ENCODE measurements at places on chromosomes 11 and 22.

DNA sequence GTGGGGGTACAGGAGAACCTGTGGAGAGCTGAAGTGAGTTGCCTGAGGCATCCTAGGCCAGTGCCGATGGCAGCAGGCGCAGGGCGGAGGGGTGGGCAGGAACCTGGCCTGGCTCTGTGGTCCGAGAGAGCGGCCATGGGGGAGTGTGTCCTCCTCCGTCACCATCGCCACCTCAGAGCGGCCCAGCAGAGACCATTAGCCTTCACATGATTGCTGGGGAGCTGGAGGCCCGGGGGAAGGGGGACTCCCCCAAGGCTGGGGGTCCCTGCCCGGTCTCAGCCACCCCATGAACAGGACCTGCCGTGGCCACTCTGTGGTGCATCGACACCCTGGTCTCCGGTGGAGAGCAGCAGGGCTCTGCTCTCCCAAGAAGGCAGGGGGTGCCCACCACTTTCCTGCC is 4.1 kb downstream of the OMP start:
- DNase-seq, result no peak

GRCh38 chr22:47382164-47382890 is 619.9 kb downstream of the TBC1D22A start:
- no peak for DNase-seq

GRCh38 chr22:26614322-26614721 is 3.5 kb downstream of the CRYBB1 start:
- DNase-seq, result no peak

GRCh38 chr11:43979571-43980219 is 37.3 kb downstream of the C11orf96 start:
- DNase-seq, result no peak

DNA sequence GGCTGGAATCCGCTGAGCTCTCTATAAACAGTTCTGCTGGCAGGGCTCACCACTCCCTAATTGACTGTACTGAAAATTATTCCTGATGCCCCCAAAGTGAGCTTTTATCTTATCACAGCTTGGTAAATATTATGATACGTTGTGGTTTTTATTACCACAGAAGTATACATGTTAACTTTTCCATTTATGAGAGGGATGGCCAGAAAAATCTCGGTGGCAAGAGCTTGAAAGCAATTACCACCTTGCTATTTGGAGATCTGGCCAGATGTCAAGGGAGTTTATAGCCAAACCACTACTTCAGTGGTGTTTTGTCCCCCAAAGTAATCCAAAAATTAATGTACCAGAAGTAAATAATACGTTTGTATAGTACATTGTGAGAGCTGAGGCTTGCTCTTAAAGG is 75.4 kb upstream of the RCN1 start:
- no peak for DNase-seq

DNA sequence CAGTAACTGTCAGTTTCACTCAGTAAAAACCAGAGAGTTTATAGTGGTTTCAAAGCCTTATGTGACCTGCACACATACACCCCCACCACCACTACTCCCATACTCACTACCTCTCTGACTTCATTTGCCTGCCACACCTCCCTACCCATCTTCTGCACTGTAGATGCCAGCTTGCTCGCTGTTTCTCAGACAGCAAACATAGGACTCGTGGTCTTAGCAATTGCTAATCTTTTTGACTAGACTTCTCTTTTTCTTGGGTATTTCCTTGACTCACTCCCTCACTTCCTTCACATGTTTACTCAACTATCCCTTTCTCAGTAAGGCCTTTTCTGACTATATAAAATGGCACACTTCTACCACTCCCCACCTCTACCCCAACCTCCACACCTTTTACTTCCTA is 27.8 kb downstream of the CEP295 start:
- DNase-seq, result no peak

GRCh38 chr11:94151903-94152677 is 23.4 kb downstream of the PANX1 start:
- DNase-seq, result peak; percentile 83

GRCh38 chr22:44120314-44120704 is 60.4 kb upstream of the PARVG start:
- no peak for DNase-seq

GRCh38 chr11:93216511-93217101 is 18.8 kb upstream of the SLC36A4 start:
- DNase-seq, result no peak

DNA sequence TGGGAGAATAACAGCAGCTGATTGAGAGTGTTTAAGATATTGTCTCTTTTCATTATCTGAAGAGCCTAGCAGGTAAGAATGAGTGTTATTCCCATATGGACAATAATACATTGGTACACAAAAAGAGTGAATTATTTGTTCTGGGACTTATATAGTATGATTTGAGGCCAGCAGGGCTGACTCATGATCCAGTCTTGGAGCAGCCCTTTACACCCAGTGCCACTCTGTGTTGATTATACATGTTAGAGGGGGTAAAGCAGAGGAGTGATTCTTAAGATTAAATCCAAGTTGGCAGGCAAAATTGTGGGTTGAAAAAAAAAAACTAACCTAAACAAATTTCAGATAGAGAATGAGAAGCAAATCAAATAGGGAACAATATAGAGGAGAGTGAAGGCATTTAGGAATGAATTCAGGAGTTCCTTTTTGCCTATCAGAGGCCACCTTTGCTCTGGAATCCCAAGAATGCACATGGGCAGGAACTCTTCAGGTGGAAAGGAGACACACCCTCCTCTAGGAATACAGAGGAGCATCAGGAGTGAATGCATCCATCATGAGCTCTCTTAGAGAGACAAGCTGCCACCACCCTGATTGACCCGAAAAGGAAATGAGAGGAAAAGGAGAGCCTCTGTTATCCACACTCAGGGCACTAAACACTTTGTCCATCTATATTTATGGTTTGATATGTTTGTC is 19.2 kb upstream of the MRGPRX1 start:
- DNase-seq, result no peak

DNA sequence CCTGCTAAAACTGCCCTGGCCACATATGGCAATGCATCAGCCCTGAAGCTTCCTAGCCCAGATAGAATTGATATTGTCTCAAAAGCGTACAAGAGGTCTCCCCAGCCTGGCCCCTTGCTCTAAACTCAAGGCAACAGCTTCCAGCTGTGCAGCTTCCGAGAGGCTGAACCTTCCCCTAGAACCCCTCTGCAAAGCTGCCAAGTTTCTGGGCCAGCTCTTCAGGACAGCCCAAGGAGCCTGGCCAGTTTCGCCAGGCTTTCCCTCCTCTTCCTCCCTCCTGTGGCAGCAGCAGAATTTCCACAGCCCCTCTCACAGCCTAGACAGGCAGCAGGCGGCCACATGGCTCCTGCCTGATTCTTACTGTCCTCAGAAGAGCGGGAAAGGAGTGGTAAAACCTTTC is 34.5 kb downstream of the NUMA1 start:
- no peak for DNase-seq

- DNase-seq, result no peak
Observed at GRCh38 chr11:74670171-74670570, 61.1 kb downstream of the CHRDL2 start.

GRCh38 chr22:37277384-37277783 is 4.9 kb upstream of the CYTH4 start:
- no peak for DNase-seq

- DNase-seq, result no peak
Observed at GRCh38 chr11:2913019-2913431, 16.2 kb downstream of the PHLDA2 start.

DNA sequence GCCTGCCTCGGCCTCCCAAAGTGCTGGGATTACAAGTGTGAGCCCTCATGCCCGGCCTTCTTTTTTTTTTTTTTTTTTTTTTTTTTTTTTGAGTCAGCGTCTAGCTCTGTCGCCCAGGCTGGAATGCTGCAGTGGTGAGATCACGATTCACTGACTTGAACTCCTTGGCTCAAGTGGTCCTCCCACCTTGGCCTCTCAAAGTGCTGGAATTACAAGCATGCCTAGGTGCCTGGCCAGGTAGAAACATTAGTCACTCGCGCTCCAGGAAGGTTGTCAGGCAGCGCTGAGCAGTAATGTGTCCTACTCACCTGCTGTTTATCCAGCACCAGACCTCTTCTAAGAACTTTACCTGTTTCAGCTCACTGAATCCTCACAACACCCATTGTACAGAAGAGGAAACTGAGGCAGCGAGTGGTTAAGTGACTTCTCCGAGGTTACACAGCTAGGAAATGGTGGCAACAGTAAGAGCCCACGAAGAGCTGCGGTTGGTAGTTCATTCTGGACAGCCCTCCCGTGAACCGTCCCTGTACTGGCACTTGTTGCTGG is 496 bp upstream of the CST6 start:
- peak; percentile 92 for DNase-seq

- no peak for DNase-seq
Observed at GRCh38 chr22:48640890-48641841, 1186.5 kb downstream of the BRD1 start.

GRCh38 chr22:19784384-19785175 is 24.0 kb downstream of the TBX1 start:
- no peak for DNase-seq

- no peak for DNase-seq
Observed at GRCh38 chr11:8248786-8249185, 14.9 kb downstream of the LMO1 start.

- DNase-seq, result no peak
Observed at GRCh38 chr11:12116425-12117032, 6.1 kb downstream of the MICAL2 start.

GRCh38 chr11:86458294-86459001 is 83.8 kb downstream of the CCDC81 start:
- DNase-seq, result no peak

- peak; percentile 19 for DNase-seq
Observed at GRCh38 chr11:66651016-66651415, 12.5 kb downstream of the RBM4 start.

DNA sequence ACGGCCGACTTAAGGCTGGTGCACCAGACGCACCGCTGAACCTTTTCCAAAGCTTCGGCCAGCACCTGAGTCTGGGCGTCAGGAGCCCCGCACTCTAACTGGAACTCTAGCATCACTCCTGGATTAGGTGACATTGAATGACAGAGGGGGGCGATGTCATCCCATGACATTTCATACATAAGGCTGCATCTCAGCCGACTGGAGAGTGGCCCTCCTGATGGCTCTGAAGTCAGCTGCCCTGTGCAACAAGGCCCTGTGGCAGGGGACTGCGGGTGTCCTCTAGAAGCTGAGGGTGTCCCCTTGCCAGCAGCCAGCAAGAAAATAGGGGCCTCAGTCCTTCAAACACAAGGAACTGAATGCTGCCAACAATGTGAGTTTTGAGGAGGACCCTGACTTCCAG is 10.1 kb upstream of the FADS3 start:
- DNase-seq, result no peak

DNA sequence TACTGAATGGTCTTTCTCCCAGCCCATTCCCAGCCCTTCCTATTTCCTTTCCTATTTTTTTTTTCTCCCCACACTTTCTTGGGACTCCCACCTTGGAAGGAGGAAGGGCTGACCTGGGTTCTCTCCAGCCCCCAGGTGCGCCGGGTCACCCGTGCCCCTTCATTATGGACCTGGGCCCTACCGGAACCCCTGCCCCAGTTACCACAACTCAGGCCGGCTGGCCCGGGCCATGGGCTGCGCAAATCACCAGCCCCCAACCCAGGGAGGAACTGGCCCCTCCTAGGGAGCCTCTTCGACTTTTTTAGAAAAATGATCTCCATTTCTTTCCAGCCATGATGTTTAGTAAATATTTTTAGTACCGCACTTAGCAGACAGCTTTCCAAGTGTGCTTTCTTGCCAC is 62.2 kb downstream of the MORC2 start:
- no peak for DNase-seq

GRCh38 chr22:33579448-33580093 is 340.7 kb downstream of the LARGE1 start:
- DNase-seq, result no peak

- no peak for DNase-seq
Observed at GRCh38 chr11:60890696-60891095, 15.7 kb downstream of the PRPF19 start.

DNA sequence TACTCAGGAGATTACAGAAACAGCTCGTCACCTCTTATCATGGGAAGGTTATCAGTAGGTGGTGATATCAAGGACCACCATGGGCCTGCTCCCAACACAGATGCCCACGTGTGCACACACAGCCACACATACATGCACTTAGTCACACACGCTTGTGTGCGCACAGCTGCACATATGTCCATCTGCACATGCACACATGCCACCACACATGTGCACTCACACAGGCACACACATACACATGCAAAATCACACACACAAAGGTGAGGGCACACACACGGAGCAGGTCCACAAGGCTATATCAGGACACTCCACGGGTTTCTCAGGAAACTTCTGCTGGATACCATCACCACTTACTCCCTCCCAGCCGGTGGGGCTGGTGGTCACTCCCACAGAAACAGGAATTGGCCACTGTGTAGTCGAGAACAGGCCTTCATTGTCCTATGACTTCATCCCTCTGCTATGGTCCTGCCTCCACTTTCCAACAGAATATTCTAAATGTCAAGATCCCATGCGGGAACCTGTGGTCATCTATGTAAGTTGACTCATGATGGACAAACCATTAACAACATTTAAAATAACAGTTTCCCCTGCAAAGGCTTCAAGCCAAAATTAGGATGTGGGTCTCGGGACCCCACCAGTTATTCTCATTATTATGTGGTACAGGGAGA is 2.2 kb downstream of the C11orf24 start:
- peak; percentile 90 for DNase-seq

DNA sequence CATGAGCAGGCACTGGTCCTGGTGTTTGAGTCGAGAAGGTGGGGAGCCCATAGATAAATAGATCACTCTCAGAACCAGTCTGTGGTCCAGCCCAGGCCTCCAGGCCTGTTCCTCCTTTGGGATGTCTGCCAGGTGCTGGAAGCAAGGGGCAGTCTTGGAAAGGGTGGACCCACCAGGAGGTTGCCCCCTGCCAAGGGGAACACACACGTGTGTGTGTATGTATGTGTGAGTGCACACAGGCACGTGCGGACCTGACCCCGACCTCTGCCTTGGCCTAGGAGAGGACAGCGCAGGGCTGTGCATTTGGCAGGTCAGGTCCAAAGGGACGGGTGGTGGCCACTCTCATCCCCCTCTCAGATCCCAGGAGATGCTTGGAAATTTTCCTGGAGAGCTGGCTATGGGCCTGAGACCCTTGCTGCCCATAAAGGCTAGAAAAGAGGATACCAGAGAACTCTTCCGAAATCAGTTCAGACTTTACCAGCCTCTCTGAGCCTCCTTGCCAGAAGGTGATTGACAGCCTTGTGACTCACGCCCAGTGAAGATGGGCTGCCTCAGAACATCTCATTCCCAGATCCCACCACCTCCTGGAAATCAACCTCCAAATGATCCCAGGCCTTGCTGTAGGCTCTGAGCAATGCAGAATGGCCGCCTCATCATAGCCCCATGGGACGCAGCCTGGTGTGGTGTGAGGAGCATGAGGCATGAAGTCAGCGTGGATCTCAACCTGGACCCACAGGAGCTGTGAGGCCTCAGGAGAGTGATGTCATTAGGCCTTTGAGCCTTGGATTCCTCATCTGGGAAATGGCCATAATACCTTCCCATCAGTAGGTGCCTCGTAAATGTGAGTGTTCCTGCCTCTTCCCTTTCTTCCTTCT is 24.0 kb upstream of the CREB3L1 start:
- DNase-seq, result no peak

- no peak for DNase-seq
Observed at GRCh38 chr22:49760630-49761571, 66.8 kb downstream of the BRD1 start.

Measured in NCI-H226 (cell line).